ENCODE measurements at places on chromosomes 4 and X.

- DNase-seq, result no peak
Measured at GRCh38 chr4:105871997-105872396, 23.3 kb upstream of the NPNT start.

- no peak for DNase-seq
Measured at GRCh38 chr4:164956766-164957643, 20.5 kb downstream of the TRIM61 start.

DNA sequence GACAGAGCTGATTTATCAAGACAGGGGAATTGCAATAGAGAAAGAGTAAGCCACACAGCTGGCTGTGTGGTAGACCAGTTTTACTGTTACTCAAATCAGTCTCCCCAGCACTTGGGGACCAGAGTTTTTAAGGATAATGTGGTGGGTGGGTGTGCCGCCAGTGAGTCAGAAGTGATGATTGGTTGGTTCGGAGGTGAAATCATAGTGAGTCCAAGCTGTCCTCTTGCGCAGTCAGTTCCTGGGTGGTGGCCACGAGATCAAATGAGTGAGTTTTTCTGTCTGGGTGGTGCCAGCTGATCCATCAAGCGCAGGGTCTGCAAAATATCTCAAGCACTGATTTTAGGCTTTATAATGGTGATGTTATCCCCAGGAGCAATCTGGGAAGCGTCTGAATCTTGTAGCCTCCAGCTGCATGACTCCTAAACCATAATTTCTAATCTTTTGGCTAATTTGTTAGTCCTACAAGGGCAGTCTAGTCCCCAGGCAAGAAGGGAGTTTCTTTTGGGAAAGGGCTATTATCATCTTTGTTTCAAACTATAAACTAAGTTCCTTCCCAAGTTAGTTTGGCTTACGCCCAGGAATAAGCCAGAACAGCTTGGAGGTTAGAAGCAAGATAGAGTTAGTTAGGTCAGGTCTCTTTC, 44.0 kb upstream of the PPP1R2C start:
- no peak for DNase-seq

GRCh38 chr4:42342459-42342858, 54.8 kb upstream of the SHISA3 start:
- no peak for DNase-seq

- no peak for DNase-seq
Measured at GRCh38 chrX:154020536-154021115, 924 bp upstream of the IRAK1 start.

DNA sequence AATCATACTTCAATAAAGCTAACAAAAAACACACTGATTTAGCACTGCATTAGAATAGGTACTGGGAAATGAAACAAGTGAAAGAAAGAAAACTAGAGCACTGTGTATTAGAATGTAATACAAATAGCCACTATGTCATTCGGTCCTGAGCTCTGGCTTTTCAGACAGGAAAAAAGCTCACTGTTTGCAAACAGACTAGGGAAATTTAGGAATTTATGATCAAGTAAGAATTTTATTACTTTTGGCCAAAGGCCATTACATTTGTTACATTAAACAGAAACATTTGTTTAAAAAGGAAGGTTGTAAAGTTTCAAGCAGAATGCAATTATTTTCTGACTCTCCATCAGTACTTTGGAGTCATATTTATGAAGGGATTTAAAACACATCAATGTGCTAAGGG, 68.7 kb downstream of the KLHL8 start:
- no peak for DNase-seq

DNA sequence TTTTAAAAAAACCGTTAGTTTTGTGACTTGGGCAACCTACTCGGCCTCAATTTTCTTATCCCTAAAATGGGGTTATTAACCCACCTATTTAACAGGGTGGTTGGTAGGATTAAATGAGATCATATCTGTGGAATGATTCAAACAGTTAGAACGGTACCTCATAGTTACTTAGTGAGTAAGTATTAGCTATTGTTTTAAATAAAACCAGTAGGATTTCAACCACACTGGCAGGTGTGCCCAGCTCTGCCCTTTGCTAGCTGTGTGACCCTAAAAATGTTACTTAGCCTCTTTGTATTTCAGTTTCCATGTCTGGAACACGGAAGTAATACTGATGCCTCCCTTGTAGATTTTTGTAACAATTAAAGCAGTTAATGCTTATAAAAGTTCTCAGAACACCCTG, 225.8 kb upstream of the SPRY1 start:
- no peak for DNase-seq

DNA sequence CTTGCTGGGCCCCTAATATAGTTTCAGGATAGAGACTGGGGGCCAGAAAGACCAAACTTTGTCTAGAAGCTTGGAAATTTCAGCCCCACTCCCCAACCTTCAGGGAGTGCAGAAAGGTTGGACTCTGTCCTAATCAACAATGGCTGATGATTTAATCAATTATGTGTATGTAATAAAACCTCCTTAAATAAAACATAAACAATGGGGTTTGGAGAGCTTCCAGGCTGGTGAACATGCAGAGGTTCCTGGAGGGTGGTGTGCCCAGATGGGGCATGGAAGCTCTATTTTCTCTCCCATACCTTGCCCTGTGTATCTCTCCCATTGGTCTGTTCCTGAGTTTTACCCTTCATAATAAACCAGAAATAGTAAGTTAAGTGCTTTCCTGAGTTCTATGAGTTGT, 174.2 kb downstream of the GC start:
- no peak for DNase-seq

DNA sequence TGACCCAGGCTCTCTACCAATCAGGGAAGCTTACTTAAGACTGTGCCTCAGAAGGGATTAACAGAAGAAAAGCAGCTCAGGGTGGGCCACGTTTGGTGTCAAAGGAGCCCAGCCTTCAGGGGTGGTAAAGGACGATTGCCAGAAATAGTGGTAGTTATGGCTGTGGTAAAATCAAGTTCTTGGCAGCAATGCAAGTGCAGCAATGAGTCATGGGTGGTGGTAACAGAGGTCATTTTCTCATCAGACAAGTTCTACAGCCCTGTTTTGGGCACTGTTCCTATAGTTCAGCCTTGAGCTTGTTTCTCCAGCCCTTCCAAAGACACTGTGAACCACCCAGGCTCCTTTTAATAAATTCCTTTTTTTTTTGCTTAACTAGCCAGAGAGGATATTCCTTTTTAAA, 120.3 kb downstream of the EFHC2 start:
- DNase-seq, result peak; percentile 36

DNA sequence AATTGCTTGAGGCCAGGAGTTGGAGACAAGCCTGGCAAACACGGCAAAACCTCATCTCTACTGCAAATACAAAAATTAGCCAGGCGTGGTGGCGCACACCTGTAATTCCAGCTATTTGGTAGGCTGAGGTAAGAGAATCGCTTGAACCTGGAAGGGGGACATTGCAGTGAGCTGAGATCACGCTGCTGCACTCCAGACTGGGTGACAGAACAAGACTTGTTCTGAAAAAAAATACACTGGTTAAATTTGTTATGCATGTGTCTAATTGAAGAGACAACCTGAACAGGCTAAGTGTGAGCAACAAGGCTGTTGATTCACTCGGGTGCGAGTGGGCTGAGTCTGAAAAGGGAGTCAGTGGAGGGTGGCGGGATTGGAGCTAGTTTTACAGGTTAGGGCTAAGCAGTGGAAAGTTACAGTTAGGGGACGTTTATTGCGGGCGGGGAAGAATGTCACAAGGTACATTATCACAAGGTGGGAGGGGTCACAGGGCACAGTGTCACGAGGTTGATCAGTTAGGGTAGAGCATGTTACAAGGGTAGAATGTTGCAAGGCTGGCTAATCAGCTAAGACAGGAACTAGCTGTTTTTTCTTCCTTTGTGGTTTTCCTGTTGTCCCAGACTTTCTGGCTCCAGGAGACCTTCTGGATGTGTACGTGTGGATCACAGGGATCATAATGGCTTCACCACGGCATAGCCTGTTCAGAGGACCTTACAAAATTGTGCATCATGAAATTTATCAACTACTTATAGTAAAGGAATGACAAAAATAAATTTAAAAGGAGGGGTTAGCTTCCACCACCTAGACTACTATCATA, 115.8 kb downstream of the NAA11 start:
- no peak for DNase-seq

GRCh38 chr4:187413564-187414358, 581.8 kb upstream of the ZFP42 start:
- no peak for DNase-seq

DNA sequence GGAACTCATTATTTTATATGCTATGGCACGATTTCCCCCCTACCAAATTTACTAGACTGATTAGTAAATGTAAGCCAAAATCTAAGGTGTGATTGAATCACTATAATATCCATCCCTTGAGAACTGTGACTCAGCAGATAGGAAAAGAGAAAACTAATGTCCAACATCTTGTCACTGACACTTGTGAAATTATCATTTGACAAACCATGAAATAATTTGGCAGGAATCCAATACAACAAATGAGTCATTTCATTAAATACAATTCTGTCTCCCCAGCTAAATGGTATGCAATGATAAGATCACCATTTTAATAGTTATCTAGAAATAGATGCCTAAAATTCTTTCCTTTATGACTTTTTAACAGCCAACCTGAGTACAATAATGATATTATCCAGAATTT, 462.3 kb downstream of the DMD start:
- no peak for DNase-seq

GRCh38 chr4:7805533-7806337, 133.9 kb downstream of the AFAP1 start:
- DNase-seq, result peak; percentile 92

DNA sequence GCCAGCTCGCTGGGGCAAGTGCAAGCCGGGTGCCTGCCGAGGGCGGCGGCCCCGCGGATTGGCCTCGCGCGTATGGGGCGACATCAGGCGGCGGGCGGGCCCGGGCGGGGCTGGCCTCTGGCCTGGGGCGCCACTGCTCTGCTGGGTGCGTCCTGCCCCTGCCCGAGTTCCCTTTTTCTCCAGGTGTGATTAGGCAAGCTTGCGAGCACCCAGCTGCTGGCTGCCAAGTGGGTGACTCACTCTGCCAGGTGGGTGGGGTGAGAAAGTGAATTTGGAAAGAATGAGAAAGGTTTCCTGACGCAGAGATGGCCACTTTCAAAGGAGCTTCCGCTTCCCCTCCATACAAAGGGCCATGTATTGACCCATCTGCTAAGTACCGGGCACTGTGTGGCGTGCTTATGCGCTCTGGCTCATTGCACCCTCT, 32.5 kb downstream of the FGFBP1 start:
- no peak for DNase-seq

GRCh38 chr4:94171616-94172015, 36.0 kb upstream of the SMARCAD1 start:
- DNase-seq, result no peak

- DNase-seq, result peak; percentile 2
Measured at GRCh38 chrX:30141966-30142365, 73.4 kb upstream of the MAGEB2 start.

- no peak for DNase-seq
Measured at GRCh38 chr4:158065176-158065575, 107.6 kb downstream of the GASK1B start.

- DNase-seq, result no peak
Measured at GRCh38 chr4:34636623-34637022, 1607.7 kb downstream of the ARAP2 start.

- no peak for DNase-seq
Measured at GRCh38 chr4:25638221-25638601, 17.4 kb upstream of the SLC34A2 start.

- DNase-seq, result peak; percentile 1
Measured at GRCh38 chrX:14125462-14125861, 95.8 kb upstream of the GEMIN8 start.

GRCh38 chr4:167028976-167029375, 205.3 kb downstream of the SPOCK3 start:
- DNase-seq, result no peak

DNA sequence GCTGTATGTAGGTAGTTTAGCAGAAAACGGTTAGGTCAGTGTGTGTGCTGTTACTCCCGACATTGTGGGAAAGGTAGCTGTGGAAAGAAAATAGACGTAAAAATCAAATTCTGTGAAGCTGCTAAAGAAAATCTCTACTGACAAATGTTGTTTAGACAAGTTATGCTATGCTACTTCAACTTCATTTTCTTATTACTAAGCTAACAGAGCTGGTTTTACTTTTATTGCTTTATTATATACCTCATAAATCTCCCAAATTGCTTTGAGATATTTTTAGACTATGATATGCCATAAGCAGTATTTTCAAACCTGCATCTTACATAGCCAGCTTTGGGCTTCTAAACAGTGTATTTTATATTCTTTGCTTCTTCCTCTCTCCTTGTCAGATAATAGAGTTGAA, 108.2 kb upstream of the PACRGL start:
- DNase-seq, result no peak

DNA sequence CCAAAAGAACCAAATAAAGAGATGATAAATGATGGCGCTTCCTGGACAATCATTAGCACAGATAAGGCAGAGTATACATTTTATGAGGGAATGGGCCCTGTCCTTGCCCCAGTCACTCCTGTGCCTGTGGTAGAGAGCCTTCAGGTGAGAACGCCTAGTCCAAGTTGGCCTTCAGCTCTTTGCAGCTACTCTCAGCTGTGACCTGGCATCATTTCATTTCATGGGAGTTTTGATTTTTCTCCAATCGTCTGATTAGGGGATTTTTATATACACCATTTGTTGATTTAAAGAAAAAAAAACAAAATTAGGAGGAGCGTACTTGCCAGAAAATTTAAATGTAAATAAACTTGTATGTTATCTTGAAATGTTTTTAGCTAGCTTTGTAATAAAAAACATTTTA, 60.4 kb downstream of the CCKAR start:
- no peak for DNase-seq

DNA sequence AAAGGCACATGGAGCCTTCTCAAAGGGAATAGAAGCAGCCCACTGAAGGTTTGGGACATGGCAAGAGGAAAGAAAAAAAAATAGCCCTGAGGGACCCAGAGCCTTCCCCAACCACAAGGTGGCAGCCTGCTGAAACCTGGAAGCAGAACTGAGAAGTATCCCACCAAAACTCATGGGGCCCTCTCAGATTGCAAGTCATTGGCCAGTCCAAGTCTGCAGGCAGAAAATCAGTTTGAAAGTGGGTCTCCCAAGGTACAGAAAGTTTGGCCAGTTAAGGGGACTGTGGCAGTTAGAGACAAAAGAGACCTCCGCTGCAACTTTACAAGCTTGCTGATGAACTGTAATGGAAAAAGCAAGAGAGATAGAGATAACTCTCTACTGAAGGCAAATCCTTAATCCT, 155.8 kb downstream of the ANTXR2 start:
- peak; percentile 11 for DNase-seq

Measured in skeletal muscle cell (primary cell).